COR-L47 (cell line): ENCODE measurements at places on chromosomes 4 and X.

- DNase-seq, result no peak
Measured at GRCh38 chr4:180940680-180941079, 1302.5 kb upstream of the TENM3 start.

- no peak for DNase-seq
Measured at GRCh38 chr4:6336166-6336565, 66.5 kb downstream of the WFS1 start.

DNA sequence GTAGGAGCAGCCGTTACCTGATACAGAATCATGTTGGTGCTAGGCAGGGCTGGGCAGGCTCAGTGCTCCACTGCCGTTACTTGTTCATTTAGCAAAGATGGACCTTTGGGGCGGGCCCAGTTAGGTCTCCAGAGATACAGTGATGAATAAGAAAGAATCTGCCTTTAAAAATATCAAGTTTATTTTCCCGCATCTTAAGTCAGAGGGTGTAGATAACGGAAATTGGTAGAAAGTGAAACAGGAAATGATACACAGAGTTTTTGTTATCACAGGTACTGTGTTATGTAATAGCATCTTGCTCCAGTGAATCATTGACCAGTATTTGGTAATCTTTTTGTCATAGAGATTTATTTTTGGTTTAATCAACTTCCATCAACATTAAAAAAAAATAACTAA lies 5.5 kb downstream of the TMEM131L start:
- no peak for DNase-seq

DNA sequence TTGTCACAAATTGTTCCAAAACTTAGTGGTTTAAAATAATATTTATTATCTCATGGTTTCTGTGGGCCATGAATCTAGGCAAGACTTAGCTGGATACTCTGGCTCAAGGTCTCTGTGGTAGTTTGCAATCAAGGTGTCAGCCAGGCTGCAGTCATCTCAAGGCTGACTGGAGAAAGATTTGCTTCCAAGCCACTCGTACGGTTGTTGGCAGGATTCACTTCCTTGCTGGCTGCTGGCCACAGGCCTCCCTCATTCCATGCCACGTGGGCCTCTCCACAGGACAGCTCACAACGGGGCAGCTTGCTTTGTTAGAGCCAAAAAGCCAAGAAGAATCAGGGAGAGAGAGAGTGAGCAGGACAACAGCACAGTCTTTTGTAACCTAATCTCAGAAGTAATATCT lies 101.4 kb downstream of the WWC2 start:
- DNase-seq, result no peak

DNA sequence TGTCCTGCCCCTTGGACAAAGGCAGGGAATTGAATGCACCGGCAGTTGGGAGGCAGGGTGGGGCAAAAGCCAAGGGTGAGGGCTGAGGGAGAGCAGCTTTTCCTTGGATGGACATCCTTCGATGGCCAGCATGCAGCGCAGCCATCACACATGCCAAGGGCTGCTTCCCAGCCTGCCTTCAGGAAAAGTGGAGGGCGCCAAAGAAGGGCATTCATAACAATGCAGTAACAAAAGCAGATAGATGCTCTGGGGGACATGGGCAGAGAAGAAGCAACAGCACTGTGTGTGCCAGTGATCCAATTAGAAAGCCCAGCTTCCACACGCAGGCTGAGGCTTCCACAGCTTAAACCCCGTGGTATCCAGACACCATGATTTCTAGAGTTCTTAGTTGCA lies 71.5 kb downstream of the TSPAN5 start:
- DNase-seq, result no peak

DNA sequence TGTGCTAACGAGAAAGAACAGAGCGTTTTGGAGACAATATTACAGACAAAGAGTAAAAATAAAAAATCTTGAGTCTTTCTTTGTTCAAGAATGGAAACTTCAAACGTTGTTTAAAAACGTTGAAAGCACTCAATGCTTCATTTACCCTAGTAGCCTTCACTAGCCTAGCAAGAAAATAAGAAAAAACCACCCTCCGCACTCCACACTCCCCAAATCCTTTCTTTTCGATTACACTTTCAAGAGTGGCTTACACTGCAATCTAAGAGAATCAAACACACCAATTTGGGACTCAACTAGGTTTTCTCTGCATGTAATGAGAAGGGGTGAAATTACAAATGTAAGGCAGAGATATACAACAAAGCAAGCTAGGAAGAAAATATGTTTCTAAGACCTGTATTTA lies 4.7 kb downstream of the TMSB4X start:
- no peak for DNase-seq

DNA sequence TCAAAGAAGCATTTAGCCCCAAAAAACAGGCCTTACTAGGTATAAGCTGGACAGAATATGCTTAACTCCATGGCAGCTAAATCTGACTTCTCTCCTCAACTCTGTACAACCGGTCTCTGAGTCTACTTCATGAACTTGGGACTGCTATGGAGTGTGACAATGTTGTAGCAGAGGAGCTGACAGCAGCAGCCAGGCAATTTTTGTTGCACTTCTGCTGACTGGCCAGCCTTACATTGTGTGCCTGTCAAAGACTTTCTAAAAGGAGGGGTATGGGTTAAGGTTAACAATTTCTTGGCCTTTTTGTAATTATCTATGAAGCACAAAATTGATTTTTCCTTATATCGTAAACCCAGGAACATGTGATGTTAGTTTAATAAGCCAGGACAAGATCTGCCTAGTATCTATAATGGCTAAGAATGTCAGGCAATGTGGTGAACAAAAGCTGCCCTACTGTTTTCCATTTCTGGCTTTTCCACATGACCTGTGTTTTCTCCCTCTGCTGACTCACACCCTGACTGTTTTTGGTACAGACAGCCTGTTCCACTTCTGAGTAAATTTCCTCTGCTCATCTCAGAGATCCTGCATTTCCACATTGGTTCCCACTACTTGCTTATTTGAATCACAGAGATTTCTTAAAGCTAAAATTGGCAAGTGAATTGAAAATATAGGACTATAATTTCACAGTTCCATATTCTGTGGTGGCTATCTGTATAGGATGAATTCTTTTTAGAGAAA lies 9.3 kb downstream of the NOX1 start:
- no peak for DNase-seq

GRCh38 chrX:119455264-119455663 lies 13.0 kb upstream of the SLC25A5 start:
- no peak for DNase-seq

GRCh38 chr4:79237851-79238250 lies 88.0 kb downstream of the NAA11 start:
- DNase-seq, result no peak
